NCI-H187 treated with DMSO at 0.1 percent for 48 hours (cell line): ENCODE measurements at places on chromosomes 4 and X.

GRCh38 chr4:112361181-112361791 lies 64.1 kb downstream of the ALPK1 start:
- no peak for DNase-seq

DNA sequence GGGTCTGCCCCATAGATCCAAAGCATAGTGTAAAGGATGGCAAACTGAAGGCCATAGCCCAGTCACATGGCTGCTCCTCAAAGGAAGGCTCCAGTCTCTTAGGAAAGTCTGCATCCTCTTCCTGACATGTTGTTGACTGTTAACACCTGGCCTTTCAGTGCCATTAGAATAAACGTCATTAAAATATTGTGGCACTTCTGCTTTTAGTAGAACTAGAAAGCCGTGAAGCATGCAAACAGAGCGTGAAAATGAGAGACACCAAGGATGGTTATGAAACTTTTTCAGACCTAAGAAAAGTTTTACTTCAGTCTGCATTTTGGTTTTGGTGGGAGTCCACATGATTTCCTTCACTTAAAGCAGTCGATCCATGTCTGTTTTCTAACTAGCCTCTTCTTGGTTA lies 41.1 kb upstream of the AFF2 start:
- DNase-seq, result no peak

- no peak for DNase-seq
These were observed 1.4 kb downstream of the HGFAC start for GRCh38 chr4:3442959-3443749.

DNA sequence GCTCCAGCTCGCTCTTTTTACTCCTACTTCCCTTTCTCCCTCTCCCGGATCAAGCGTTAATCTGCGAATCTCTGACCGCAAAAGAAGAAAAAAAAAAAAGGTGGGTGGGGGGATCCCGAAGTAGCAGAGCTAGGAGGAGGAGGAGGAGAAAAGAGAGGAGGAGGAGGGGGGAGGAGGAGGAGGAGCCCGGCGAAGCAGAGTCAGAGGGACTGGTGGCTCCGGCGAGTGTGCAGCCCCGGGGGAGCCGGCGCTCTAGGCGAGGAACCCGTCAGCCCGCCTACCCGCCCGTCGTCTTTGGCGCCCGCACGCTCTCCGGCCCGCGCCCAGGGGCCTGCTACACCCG lies at the start of gene NHSL2:
Gene NHSL2 (plus strand): TSS at position 203 of the 343 bp plus-strand sequence.
- no peak for DNase-seq

- no peak for DNase-seq
These were observed 105.6 kb downstream of the DKK2 start for GRCh38 chr4:106930522-106930921.

- no peak for DNase-seq
These were observed 3.2 kb upstream of the CLOCK start for GRCh38 chr4:55549888-55550287.

DNA sequence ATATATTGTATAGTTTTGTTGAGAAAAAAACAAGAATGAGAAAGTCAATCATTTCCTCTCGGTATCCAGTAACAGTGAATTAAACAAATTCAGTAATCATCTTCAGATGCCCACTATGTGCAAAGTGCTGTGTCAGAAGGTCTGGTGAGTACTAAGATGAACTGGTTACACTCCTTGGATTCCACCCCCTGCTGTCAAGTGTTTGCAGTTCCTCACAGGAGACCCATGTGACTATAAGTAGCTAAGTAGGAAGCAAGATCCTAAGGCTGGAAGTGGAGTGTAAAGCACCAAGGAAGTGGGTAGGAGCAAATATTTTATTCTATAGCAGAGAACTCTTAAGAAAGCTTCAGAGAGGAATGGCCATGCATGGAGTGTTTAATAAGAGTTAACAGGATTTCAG lies 73.6 kb downstream of the SNX25 start:
- no peak for DNase-seq
